Fibroblast of the aortic adventitia (primary cell): ENCODE measurements at places on chromosomes 3 and 15.

GRCh38 chr3:190036631-190037030, 84.1 kb downstream of the P3H2 start:
- DNase-seq, result peak; percentile 86

GRCh38 chr3:155619118-155619915, 125.6 kb downstream of the PLCH1 start:
- no peak for DNase-seq

DNA sequence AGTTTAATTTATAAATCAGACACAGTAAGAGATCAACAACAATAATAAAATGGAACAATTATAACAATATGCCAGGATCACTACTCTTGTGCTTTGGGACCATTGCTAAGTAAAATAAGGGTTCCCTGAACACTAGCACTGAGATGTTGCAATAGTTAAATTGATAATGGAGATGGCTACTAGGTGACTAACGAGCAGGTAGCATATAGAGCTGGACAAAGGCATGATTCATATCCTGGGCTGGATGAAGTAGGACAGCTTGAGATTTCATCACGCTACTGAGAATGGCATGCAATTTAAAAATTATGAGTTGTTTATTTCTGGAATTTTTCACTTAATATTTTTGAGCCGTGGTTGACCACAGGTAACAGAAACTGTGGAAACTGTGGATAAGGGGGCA, 20.7 kb upstream of the MYZAP start:
- peak; percentile 42 for DNase-seq

DNA sequence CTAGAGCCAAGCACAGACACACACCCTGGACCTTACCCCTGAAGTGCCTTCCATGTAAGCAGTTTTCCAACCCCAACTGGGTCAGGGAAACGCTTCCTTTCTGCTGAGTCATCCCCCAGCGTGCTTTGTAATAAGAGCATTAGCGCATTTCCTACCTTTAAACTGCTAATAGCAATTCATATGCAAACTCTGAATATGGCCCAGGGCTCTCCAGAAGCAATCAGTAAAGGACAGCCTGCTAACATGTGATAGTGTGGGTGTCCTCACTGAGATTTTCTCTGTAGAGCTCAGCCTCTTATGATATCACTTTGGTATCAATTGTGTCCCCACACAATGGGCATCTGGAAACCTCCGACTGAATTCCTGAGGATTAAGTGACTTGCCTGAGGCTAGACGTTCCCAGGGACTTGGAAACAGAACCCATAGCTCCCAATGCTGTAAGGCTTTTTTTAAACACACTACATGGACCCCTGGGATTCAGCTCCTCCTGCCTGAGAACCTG, 5.6 kb downstream of the GABRB3 start:
- DNase-seq, result no peak

GRCh38 chr3:48684054-48684349, 1.7 kb downstream of the NCKIPSD start:
- DNase-seq, result peak; percentile 26

DNA sequence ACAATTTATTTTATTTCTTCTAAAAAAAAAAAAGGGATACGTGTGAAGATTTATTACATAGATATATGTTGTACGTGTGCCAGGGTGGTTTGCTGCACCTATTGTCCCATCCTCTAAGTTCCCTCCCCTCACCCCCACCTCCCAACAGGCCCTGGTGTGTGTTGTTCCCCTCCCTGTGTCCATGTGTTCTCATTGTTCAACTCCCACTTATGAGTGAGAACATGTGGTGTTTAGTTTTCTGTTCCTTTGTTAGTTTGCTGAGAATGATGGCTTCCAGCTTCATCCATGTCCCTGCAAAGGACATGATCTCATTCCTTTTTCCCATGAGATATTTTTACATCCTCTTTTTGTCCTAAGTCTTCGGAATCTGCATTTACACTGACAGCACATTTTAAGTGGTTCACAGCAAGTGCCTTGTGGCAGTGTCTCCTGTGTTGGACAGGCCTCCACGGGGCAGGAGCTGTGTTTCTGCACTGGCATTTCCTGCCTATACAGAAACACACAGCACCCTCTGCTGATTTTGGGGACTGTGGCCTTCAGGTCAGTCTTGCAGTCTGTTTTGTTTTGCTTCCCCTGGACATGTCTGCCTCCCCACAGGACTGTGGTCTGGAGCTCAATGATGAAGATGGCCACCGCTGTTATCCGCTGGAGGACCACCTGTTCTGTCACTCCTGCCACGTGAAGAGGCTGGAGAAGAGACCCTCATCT, 12.7 kb upstream of the SACM1L start:
- DNase-seq, result no peak

- no peak for DNase-seq
Measured at GRCh38 chr15:27486683-27487647, 516.0 kb downstream of the GABRG3 start.

GRCh38 chr3:72082776-72083462, 298.0 kb upstream of the PROK2 start:
- DNase-seq, result no peak

- no peak for DNase-seq
Measured at GRCh38 chr3:123609063-123609462, 24.2 kb upstream of the HACD2 start.

- DNase-seq, result no peak
Measured at GRCh38 chr15:91904942-91905341, 51.4 kb downstream of the SLCO3A1 start.

- DNase-seq, result no peak
Measured at GRCh38 chr3:190340071-190340470, 17.8 kb upstream of the CLDN1 start.

- DNase-seq, result no peak
Measured at GRCh38 chr3:112005091-112005672, 6.5 kb downstream of the TAGLN3 start.

DNA sequence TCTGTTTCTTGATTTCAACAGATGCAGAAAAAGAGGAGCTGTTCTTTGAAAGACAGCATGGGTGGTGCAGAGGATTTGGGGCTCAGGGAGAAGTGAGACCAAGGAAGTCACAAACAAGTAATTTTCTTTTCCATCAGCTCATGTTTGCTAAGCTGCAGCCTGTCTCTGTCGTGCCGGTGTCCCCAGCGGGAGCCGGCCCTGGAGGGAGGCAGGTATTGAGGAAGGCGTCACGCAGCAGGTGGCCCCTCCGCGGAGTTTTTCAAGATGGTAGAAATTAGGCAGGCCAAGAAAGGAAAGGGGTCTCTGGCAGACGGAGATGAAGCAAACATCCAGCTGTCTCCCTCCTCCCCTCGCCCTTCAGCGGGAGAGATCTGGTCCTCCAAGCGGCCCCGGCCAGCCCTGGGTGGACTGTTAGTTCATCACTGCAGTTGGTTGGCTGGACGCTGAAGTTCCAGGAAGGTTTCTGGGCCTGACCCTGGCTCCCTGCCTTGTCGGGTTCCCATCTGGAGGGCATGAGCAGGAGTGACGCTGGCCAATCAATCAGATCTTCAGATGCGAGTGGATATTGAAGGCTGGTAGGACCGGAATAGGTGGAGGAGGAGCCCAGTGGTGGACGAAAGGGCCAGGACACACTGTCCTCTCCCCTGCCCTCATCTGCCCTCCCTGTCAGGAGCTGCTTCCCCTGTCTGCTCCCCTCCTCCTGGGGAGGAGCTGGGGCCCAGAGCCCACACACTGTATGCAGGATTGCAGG, 27.7 kb upstream of the MUC4 start:
- no peak for DNase-seq

DNA sequence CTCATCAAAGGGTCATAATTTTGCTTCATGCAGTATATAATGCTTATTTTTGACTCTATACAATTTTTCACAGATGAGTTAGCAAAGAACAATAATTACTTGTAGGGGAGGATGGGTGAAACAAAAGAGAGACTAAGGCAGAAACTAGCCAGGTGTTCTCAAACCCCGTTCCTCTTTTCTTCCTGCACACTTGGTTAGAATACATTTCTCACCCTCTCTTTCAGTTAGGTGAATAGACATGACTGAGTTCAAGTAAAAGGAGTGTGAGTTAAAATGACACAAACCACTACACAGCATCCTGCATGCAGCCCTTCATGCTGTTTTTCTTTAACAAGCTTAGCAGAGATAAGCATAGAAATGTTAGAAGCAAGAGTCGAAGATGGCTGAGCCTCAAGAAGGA, 922.2 kb downstream of the TBL1XR1 start:
- DNase-seq, result no peak

- DNase-seq, result no peak
Measured at GRCh38 chr15:26724381-26725150, 48.3 kb downstream of the GABRB3 start.

DNA sequence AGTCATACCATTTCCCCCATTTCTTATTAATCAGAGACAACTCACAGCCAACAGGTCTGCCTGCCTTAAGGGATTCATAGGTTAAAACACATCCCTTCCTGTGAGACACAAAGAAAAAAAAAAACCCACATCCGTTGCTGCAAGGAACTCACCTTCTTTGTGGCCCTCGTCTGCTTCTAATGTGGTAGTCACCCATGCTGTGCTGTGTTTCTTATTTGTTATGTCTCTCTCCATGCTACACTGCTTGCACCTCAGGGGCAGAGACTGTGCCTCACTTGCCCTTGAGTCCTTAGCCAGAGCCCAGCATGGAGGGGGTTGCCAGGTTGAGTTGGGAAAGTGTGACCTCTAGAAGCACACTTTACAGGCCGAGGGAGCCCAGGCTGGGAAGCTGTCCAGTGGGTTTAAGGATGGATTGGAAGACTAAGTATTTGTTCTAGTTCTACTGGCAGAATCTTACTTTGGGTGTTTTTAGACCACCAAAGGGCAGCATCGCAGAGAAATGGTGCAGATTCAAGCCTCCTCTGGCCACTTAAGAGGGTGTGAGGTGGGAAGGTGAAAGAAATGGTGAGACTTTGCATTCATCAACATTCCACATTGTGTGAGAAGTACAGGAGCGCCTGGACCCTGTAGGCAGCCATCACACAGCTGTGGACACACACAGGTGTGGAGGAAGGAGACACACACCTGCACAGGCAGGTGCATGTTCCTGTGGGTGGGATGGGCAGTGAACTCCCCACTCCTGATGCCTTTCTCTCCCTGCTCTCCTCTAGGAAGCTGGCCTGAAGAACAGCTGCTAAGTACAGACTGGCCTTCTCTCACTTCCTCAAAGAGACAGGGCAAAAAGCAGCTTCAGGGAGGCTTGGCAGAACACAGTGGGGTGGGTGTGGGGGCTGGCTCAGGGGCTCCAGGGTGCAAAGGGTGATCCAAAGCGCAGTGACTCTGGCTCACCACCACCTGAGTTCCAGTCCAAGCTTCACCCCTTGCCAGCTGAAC, 48.8 kb downstream of the GLB1 start:
- no peak for DNase-seq

DNA sequence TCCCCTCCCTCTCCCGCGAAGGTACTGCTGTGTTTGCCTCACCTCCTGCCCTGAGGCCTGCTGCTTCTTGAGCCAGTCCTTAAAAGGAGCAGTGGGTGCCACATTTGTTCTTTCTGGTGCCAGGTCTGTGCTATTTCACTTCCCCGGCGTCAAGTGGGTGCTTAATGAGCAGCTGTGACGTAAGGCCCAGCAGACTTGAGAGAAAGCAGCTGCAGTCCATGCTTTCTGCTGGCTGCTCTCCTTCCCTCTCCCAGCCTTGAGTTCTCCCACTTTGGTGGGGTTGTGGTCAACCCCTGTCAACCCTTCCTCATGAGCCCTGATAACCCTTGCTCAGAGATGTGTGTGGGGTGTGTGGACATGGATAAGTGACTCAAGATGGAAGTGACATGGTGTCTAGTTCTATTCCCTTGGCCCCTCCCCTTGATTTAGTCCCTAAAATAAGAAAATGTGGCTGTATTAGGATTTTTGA, 6.9 kb downstream of the INAFM2 start:
- DNase-seq, result peak; percentile 45

GRCh38 chr15:56394909-56395308, 29.7 kb downstream of the TEX9 start:
- no peak for DNase-seq

DNA sequence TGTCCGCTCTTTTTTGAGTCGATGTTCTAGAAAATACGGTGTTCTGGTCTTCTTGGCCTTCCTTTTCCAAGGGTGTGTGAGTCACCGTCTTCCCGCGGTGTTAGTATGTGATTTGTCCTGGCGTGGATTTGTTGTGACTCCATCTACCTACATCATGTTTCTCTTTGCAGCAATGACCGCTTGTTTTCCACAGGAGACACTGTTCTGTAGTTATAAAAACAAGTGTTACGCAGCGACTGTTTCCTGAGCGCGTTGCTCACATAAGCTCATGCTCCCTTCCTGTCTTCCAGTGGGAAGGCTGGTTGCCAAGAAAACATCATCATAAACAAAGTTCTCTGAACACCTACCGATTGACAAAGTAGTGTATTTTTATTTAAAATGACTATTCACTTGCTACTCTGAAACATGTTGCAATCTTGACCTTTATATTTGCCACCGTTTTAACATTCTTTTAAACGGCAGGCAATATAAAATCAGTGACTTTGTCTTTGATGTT, 19.0 kb downstream of the USP13 start:
- no peak for DNase-seq

DNA sequence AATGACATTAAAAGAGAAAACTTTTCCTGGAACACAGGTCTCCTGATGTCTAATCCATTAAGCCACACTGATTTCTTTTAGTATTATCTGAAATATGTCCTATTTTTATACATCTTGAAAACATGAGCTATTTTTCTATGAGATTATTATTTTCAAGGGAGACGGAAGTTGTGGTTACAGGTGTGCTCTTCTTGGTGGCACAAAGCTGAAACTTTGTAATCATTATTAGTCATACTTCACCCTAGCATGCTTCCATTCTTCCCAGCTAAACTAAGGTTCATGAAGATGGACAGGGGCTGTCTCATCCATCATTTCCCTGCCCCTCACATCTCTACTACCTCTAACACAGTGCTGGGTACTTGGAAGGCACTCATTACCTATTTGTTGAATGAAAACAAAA, 85.6 kb upstream of the POU1F1 start:
- DNase-seq, result no peak

DNA sequence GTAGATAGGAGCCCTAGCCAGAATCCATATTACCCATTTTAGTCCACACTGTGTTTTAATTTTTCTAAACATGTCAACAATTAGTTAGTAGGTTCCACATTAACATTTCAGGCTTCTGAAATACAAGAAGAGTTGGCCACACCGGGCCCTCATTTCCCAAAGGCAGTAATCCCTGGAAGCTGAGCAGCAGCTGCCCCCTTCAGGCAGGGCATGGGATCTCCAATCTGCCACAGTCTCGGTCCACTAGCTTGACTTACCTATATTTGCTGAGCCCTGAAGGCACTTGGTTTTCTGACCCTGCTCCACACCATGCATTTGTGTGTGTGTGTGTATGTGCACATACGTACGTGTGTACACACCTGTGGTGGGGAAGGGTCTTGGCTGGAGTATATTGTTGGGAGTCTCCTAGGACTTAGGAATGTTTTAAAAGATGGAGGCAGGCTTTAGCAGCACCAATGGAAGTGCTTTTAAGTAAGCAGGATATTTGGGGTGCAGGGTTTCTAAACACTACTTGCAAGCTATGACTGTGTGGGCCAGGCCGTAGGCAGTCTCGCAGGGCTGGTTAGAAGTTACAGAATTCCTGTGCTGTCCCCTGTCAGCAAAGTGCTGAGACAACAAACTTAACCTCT, 71.2 kb upstream of the SOX14 start:
- DNase-seq, result no peak

GRCh38 chr3:192482391-192482790, 244.9 kb downstream of the FGF12 start:
- peak; percentile 71 for DNase-seq
